Glutamatergic neuron (in vitro differentiated cells): ENCODE measurements at places on chromosomes 3 and 15. TPM values are rescaled to one million over a fixed set of nuclear protein-coding genes. Genes with fewer than 3 reads are reported as not detected.

Gene SKOR1
- total RNA-seq: 4.0 TPM

Gene TARS3
- total RNA-seq: 40.1 TPM

Gene NRROS
- total RNA-seq: 0.42 TPM

Gene XIRP1
- 0.34 TPM for total RNA-seq

DNA sequence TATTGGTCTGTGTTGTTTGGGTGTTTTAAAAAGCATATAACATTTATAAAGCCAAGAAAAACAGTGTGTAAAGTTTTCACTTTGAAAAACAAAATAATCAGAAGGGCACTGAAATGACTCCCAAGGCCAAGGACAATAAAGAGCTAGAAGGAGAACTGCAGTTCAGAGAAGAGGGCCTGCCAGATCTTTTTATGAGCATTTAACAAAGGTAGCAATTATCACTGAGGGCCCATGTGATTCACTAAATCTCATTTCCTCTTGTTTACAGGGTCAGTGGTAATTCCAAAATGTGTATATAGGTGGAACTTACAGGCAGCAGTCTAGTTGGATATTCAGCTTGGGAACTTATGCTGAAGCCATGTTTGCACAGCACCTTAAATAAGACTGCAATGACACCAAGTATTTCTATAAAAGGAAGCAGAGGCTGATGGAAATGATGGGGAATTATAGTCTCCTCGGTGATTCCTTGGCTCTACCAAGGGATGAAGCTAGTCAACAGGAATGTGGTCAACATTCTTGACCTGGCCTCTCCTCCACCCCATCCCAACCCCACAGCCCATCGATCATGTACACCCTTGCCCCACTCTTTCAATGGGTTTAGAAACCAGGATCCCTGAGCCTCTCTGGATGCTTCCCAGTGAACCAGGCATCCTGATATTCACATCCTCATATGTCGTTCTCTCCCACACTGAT lies 54.4 kb upstream of the THUMPD3 start:
- DNase-seq: no peak
- H3K27me3 ChIP-seq: peaks cover 4% of the 10 kb centered on the region
- no peak overlapping the region for H3K4me3 ChIP-seq
- H3K4me1 ChIP-seq: peaks cover 4% of the 10 kb centered on the region
- no peak overlapping the region for H3K27ac ChIP-seq
- no peaks in the 10 kb centered on the region for H3K36me3 ChIP-seq

DNA sequence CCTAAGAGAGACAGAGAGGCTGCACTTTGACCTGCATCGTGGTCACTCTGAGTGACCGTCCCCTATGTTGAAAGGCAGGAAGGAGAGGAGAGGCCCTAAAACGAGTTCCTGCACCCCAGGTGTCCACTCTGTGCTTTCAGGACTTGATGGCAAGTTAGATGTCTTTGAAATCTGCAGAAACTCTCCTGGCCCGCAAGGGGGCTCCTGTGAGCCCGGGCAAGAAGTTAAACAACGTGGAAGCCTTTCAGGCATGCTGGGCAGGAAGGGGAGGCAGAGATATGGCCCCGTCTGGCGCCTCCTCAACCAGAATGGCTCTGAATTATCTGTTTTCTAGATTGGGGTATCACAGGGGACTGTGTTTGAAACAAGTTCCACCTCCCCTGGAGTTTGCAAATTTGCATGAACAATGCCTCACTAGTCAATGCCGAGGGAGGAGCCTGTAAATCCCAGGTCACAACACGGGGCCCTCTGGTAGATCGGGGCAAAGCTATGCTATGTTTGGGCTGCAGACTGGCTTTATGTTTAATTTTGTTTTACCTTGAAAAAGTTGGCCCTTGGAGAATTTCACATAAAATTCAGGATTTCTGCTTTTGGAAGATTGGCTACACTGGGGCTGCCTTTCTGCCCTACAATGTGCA lies 9.8 kb downstream of the CTXND1 start:
- peak; percentile 50 for DNase-seq
- peaks cover 3% of the 10 kb centered on the region for H3K4me1 ChIP-seq
- no peak overlapping the region for H3K4me3 ChIP-seq
- H3K36me3 ChIP-seq: no peaks in the 10 kb centered on the region

DNA sequence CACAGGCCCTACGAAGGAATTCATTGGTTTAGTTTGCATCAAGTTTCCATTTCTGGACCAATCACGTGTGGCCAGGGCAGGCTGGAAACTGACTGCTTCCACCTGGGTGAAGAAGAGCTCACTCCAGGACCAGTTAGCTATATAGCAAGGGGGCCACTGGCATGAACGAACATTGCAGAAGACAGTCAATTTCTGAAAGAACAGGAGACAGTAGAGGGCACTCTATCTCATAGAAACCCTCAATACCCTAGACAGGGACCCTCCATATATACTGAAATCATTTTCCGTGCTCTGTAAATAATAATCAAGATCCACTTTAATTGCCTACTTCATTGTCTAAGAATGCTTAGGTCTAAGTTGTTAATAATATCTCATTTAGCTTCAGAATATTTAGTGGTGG lies 215.6 kb downstream of the CADPS start:
- no peaks in the 10 kb centered on the region for H3K36me3 ChIP-seq
- no peak for DNase-seq
- H3K4me3 ChIP-seq: no peak overlapping the region
- H3K27ac ChIP-seq: no peak overlapping the region
- no peaks in the 10 kb centered on the region for H3K4me1 ChIP-seq

DNA sequence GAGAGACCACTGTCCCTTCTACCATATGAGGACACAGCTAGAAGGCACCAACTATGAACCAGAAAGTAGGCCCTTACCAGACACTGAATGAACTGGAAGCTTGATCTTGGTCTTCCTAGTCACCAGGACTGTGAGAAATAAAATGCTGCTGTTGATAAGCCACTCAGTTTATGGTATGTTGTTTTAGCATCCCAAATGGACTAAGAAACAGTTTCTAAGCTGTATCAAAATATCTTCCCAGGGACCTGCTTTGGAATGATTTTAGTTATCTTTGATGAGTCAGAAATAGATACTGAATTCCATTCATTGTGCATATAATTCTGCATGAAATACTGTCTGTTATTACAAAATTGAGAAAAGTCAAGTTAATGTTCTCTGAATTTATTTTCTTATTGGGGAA lies 18.6 kb downstream of the WDR76 start:
- H3K27ac ChIP-seq: no peak overlapping the region
- no peak for DNase-seq
- H3K4me3 ChIP-seq: no peak overlapping the region

GRCh38 chr3:150985711-150986110 lies 13.2 kb upstream of the CLRN1 start:
- no peaks in the 10 kb centered on the region for H3K27me3 ChIP-seq
- H3K4me3 ChIP-seq: no peak overlapping the region
- no peak overlapping the region for H3K27ac ChIP-seq

- H3K36me3 ChIP-seq: no peaks in the 10 kb centered on the region
- no peak overlapping the region for H3K27ac ChIP-seq
- H3K4me3 ChIP-seq: no peak overlapping the region
- H3K27me3 ChIP-seq: no peaks in the 10 kb centered on the region
- no peak for DNase-seq
Measured at GRCh38 chr15:61655881-61656280, 404.4 kb downstream of the VPS13C start.

DNA sequence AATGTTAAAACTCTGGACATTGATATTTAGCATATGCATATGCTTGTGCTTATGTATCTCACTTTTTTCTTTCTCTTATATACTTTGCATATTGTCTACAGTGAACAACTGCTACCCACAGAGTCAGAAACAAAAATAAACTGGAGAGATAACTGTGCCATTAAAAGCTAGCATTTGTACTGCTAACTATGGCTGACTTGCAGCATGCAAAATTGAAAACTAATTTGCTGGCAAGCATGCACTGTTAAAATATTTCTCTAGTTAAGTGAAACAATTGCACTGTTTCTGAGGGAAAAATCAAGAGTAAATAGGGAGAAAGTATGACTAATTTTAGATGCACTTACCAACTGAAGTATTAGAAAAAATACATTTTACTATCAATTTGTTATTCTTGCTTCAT lies 177.8 kb downstream of the CBLB start:
- no peaks in the 10 kb centered on the region for H3K27me3 ChIP-seq
- H3K4me3 ChIP-seq: no peak overlapping the region
- no peak for DNase-seq
- no peaks in the 10 kb centered on the region for H3K4me1 ChIP-seq
- no peaks in the 10 kb centered on the region for H3K36me3 ChIP-seq

- no peaks in the 10 kb centered on the region for H3K36me3 ChIP-seq
- H3K27me3 ChIP-seq: no peaks in the 10 kb centered on the region
- no peak overlapping the region for H3K4me3 ChIP-seq
- no peak overlapping the region for H3K27ac ChIP-seq
- no peaks in the 10 kb centered on the region for H3K4me1 ChIP-seq
Measured at GRCh38 chr3:26236531-26236930, 386.0 kb upstream of the LRRC3B start.
